CD4-positive, alpha-beta T cell (primary cell): ENCODE measurements at places on chromosomes 5 and 9.

- no peak for DNase-seq
Measured at GRCh38 chr5:99331061-99331460, 402.3 kb upstream of the CHD1 start.

GRCh38 chr5:106649031-106649430 is 1021.7 kb downstream of the EFNA5 start:
- no peak for DNase-seq

GRCh38 chr5:9395706-9396105 is 150.2 kb downstream of the SEMA5A start:
- no peak for DNase-seq

DNA sequence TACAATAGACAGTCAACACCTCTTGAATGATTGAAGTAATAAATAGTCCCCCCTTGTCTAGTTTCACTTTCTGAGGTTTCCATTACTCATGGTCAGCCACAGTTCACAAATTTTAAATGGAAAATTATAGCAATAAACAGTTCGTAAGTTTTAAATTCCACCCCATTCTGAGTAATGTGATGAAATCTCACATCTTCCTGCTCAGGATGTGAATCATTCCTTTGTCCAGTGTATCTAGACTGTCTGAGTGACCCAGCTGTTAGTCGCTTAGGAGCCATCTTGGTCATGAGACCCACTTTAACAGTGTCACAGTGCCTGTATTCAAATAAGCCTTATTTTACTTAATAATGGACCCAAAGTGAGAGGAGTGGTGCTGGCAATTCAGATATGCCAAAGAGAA is 311.6 kb upstream of the PRR16 start:
- DNase-seq: peak; percentile 9

GRCh38 chr9:134515026-134515821 is 126.4 kb upstream of the COL5A1 start:
- no peak for DNase-seq

GRCh38 chr5:66689522-66690220 is 93.5 kb downstream of the MAST4 start:
- no peak for DNase-seq

DNA sequence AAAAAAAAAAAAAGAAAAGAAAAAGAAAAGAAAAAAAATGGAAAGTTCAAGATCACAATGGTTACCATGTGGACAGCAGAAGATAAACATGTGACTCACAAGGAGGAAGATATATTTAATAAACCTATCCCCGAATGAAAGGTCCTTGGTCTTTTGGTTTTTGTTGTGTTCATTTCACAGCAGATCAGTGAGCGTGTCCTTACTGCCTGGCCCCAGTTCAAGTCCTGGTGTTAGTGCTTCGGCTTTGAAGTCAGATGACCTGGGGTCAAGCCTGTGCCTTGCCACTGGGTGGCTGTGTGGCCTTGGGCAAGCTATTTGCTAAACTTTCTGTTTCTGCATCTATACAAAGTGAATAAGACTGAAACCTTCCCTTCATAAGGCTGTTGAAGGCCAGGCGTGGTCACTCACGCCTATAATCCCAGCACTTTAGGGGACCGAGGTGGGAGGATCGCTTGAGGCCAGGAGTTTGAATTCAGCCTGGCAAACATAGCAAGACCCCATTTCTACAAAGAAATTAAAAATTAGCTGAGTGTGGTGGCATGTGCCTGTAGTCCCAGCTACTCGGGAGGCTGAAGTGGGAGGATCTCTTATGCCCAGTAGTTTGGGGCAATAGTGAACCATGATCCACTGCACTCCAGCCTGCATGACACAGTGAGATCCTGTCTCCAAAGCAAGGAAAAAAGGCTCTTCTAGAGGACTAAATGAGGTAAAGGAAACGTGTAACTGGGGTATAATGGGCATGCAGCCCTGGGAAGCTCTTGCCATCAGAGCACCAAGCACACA is 94.5 kb upstream of the SPATA31D4 start:
- no peak for DNase-seq

DNA sequence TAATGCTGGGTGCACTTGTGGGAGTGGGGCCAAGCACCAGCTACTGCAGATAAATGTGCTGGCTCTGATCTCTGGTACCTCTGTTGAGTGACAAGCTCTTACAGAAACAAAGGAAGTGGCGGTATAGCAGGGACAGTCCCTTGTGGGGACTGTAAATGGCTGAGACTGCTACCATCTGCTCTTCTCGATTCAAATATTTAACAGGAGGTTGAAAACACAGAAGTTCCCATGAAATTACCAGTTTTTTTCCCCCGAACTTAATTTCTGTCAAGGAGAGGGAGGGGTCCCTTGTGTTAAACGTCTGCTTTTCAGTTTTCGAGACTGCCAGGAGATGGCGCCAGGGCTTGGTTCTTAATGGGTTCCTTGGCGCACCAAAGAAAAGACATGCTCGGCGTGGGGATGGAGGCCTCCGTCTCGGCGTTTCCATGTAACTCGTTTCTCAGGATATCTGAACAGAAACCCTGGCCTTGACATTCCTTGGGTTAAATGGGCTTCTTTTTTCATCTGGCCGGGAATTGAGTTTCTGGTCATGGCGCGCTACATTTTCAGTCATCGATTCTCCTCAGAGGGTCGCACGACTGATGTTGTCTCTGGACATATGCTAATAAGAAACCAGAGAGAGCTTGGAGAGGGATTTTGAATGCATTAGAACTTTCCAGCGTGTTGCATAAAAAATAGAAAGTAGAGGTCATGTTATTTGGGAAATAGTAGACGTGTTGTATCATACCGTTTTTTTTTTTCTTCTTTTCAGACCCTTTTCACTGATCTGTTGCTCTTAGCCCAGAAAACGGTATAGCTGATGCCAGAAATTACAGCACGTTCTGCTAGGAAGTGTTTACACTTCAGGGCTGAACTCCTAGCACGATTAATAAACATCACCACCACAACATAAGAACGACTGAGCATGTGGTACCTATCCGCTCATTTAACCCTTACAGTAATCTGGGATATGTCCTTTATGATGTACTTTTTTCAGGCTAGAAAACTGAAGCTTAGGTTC is 64.0 kb downstream of the CARTPT start:
- no peak for DNase-seq

DNA sequence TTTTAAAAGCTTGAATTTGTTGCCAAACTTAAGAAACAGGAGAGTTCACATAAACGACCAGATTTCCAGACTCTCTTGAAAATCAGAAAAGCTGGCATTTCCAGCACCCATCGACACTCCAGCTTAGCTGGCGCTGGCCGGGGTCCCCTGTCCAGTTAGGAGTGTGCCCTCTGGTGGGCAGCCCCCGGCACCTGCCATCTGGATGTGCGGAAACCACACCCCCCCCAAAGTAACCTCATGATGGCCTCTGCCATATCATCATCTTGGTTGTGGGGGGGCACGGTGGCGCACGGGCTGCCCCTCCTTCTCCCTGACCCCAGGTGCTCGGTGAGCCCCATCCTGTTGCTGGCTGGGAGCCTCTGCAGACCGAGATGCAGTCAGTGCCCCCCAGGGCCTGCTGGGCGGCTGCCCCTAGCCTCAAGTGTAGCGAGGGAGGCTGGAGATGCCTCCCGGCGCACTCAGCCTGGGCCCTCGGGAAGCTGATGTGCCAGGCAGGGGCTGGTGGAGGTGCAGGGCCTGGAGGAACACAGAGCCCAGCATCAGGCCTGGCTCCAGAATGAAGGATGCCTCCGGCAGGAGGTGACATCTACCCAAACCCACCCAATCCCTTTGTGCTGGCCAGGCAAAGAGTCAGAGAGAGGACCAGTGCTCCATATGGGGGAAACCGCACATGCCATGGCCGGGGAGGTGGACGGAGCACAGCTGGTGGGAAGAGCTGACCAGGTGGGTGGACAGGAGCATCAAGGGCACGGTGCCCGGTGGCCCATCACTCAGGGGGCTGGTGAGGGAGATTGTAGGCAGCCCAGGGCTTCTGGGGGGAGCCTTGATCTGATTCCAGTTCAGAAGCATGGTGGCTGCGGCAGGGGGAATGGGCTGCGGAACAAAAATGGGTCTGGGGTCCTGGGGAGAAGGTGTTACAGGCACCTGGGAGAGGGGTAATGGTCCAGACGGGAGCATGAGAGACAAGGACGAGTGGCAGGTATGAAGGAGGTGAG is 70.6 kb downstream of the ADAMTS2 start:
- DNase-seq: no peak

GRCh38 chr5:16064135-16064893 is 115.3 kb downstream of the MARCHF11 start:
- DNase-seq: no peak

GRCh38 chr5:132056610-132057497 is 3.6 kb upstream of the IL3 start:
- no peak for DNase-seq

DNA sequence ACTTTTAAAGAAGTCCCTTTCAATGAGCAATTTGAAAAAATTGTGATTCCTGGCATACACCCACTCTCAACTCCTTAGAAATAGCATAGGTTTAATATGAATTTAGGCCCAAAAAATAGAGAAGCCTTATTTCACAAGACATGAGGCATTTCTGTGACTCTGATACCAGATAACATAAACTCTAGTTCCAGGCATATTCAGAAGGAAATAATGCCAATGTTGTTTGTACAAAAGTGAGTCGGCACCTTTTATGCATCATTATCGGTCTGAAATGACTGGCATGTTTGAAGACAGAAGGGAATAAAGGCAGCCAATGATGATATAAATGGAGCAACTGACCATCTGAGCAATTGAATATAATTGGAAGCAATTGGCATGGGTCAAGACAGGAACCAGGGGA is 19.4 kb upstream of the RECK start:
- no peak for DNase-seq

- no peak for DNase-seq
Measured at GRCh38 chr5:143128412-143129071, 274.9 kb downstream of the NR3C1 start.

DNA sequence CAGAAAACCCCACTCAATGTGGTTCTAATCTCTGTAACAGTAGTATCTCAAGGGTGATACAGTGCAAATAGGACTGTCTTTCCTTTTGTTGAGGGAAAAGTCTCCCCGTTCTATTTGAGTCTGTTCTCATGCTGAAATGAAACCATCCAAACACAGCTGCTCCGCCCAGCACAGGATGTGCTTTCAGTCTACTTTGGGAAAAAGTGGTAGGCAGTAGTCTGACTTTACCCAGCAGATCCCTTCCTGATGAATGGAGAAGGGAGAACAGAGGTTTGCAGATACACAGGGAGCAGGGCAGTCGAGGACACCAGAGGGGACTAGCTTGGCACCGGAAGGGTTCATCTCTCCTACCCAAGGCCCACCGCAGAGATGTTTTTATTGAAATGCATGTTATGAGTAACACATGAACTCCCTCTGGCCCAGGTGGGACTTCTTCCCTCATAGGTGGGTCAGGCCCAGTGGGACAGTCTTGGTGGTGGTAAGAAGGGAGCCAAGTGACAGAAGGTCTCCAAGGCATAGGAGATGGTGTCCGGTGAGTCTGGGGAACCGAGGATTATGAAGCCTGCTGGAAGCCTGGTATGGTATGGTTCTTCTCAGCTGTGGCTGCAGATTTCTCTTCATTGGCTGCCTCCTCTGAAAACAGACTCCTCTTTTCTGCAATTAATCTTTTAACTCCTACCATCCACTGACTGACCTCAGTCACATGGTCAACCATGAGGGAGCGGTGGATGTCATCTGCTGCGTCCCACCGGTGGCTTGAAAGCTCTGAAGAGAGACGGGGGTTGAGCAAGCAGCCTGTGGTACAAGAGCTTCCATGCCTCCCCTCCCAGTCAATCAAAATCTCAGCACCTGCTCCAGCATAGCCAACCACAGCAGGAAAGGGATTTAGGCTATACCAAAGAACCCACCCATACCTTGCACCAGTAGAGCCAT is 3.0 kb downstream of the EIF4EBP3 start:
- DNase-seq: no peak

GRCh38 chr5:14457476-14457875 is 124.1 kb upstream of the OTULINL start:
- DNase-seq: no peak

DNA sequence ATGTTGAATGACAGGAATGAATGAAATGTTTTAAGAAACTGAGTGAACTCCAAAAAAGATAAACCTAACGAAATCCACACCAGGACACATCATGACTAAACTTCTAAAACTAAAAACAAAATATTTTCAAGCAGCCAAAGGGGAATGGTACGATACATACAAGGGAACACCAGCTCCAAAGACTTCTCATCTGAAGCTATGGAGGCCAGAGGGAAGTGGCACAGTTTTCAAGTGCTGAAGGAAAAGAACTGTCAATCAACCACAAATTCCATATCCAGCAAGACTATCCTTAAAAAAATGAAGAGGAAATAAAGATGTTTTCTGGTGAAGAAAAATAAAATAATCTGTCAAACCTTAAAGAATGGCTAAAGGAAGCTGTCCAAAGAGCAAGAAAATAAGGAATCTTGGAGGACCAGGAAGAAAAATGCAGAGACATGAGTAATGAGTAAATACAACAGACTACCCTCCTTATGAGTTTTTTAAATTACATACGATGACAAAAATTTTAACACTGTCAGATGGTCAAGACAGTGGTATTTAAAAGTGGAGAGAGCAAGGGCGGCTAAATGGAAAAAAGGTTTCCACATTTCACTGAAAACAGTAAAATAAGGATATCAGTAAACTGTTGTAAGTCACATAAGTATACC is 12.0 kb downstream of the CAMSAP1 start:
- no peak for DNase-seq

DNA sequence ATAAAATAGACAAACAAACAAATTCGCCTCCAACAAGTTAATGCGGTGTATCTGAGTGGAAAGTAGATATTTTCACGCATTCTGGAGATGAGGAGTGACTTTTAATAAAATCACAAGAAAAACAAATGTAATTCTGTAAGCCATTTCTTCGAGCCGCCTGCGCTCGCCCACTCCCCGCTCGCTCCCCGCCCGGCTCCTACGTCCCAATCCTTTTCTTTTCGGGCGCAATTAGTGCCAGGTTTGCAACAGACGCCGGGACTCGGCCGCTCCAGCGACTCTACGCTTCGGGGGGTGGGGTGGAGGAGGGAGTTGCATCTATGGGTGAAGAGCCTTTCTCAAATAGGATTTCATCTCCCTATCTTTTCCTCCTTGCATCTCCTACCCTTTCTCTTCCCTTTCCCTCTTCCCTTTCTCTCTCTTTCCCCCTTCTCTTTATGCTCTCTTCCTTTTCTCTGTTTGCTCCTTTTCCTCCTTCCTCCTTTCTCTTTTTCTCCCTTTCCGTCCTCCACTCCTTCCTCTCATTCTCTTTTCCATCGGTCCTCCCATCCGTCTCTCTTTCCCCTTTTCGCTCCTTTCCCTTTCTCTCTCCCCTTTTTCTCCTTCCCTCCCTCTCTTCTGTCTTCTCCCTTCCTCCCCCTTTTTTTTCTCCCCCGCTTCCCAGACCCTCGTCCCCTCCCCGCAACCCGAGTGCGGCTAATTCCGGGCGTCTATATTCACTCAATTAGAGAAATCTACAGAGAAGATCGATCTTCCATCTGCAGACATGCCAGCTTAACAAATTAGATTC is 6.1 kb upstream of the OTP start:
- no peak for DNase-seq
